ENCODE measurements at places on chromosomes 2 and 18. TPM values are rescaled to one million over a fixed set of nuclear protein-coding genes. Genes with fewer than 3 reads are reported as not detected.
A peak's percentile ranks its signal among the peaks of the same experiment; 100 is the strongest.

DNA sequence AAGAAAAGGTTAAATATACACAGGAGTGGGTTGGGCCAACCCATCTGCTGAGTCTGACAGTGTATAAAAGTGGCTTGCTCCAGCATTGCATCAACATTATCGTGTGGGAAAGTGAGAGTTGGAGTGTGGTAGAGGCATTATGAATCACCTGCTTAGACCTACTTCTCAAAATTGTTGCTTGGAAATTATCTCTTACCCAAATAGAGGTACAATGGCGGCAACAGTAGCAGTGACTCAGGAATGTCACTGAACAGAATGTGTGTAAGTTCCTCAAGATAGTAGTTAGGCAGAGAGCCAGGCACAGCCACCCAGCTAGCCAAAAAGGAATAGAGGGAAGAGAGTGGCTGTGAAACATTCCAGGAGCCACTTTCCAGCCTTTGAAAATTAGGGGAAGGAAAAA lies 616.0 kb downstream of the NUP35 start:
- ATAC-seq = no peak

DNA sequence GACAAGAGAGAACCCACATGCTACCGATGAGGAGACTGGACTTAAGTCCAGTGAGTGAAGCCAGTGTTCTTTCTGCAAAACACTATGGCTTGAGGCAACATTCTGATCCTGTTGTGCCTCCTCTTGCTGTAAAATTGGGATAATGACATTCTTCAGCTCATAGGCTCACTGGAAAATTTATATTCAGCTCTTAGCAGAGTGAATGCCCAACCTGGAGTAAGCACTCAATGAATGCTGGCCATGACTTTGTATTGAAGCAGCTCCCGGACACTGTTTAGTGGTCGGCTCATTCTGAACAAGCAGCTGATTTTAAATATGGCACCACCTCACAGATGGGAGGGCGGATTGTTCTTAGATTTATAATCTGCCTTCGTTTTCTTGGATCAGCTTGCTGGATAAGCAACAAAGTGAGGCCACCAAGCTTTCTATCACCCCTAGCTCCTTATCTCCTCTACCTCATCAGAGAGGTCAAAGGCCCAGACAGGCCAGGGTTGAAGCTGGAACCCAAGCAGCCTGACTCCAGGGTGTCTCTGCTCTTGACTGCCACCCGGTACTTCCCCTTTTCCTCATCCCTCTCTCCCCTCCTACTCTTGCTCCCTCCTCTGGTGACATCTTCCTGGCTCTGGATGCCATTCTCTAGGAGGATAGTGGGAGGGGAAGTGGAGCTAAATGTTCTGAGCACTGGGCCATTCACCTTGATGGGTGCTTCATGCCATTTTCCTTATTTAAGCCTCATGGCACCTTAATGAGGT lies 11.5 kb downstream of the SLC9A4 start:
- ATAC-seq = no peak

- ATAC-seq = peak; percentile 35
Measured at GRCh38 chr2:230664128-230664527, 48.5 kb upstream of the CAB39 start.

The TGFA gene
- 0.33 TPM for total RNA-seq

GRCh38 chr2:170862286-170862902 lies 45.7 kb downstream of the GAD1 start:
- no peak for ATAC-seq

DNA sequence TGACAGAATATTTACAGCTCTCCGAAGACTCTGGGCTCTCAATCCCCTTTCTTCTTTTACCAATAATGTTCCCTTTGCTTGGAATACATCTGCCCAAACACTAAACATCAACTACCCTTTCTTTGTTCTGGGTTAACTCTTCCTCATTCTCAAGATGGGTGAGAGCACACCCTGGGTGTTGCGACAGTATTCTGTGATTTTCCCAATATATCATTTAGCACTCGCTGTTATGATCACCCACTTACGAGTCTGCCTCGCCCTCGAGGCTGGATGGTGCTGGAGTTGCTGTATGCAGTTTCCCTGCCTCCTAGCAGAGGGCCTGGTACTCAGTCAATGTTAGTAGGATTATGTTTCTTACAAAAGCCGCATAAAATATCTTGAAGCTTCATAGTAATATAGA lies 93.2 kb downstream of the SOCS6 start:
- no peak for ATAC-seq

DNA sequence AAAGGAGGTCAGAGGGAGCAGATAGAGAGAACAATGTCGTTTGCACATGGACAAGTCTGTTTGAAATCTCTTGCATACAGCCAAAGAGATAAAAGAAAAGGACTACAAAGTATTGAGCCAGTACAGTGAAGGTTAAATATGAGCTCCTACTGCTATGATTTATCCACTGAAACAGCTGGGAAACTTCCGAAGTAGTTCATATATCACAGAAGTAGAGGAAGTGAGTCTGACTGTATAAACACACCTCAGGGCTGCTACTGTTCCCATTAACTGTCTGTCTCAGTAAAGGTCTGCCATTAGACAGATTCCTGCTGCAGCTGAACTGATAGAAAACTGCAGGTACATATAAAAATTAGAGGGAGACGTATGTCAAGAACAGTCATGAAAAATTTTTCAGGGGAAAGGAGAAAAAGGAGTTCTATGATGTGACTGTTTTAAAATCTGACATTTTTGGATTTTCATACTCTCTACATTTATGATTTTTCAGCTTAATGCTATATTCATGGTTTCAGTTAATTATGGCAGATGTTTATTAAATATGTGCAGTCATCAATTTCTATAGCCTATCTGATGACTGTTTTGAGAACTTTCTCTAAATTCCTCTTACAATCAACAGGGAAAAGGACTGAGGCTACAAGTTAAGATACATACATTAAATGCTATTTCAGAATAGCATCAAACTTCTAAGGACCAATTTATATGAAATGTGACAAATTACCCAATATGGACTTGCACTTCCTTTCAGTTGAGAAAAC lies 364.7 kb downstream of the ERBB4 start:
- peak; percentile 23 for ATAC-seq

DNA sequence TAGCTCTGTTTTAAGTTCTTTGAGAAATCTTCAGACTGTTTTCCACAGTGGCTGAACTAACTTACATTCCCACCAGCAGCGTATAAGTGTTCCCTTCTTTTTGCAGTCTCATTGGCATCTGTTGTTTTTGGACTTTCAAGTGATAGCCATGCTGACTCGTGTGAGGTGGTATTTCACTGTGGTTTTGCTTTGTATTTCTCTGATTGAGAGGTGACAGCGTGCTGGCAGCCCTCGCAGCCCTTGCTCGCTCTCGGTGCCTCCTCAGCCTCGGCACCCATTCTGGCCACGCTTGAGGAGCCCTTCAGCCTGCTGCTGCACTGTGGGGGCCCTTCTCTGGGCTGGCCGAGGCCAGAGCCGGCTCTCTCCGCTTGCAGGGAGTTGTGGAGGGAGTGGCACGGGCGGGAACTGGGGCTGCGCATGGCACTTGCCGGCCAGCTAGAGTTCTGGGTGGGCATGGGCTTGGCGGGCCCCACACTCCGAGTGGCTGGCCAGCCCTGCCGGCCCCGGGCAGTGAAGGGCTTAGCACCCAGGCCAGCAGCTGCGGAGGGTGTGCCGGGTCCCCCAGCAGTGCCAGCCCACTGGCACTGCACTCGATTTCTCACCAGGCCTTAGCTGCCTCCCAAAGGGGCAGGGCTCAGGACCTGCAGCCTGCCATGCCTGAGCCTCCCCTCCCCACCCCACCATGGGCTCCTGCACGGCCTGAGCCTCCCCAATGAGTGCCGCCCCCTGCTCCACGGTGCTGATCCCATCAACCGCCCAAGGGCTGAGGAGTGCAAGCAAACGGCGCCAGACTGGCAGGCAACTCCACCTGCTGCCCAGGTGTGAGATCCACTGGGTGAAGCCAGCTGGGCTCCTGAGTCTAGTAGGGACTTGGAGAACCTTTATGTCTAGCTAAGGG lies 151.8 kb downstream of the IRS1 start:
- no peak for ATAC-seq

The SDC1 gene
- 8.0 TPM for total RNA-seq

The RGPD3 gene
- 0.73 TPM for total RNA-seq

- ATAC-seq = no peak
Measured at GRCh38 chr18:75261430-75262223, 51.0 kb downstream of the TSHZ1 start.

The ABCA12 gene
- total RNA-seq = 0.14 TPM

- ATAC-seq = no peak
Measured at GRCh38 chr18:76850112-76850511, 27.8 kb downstream of the ZNF236 start.

- peak; percentile 27 for ATAC-seq
Measured at GRCh38 chr2:191612496-191612895, 65.4 kb upstream of the NABP1 start.

DNA sequence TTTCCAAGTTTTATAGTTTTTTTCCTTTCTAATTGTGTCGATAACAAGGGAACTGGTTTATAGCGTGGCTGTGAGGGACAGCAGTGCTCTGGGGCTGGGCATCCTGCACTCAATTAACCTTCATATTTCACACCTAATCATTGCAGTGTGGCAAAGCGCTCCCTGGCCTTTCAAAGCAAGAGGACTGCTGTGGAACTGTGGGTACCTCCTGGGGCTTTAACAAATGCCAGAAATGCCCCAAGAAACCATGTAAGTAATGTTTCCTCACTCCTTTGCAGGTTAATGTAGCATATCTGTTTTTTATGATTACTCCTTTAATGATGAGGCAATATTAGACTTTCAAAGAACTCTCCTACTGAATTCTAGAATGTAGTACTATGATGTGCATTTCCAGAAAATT lies 259.0 kb upstream of the RASGRP3 start:
- ATAC-seq = no peak

DNA sequence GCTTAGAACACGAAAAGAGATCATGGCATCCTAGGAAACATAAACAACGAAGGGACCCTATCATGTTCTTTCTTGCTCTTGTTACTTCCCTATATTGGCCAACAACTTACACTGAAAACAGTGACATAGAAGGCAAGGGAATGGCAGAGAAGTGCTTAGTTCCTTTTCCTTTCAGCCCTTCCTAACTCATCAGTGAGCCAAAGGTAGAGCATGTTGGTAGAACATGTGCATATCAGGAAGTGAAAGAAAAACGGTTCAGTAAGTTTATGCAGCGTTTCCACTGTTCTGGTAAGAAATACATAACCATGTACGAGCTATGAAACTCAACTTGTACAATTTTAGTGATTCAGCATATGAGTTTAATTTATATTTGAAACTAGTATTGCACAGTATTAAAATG lies 21.7 kb downstream of the AKAIN1 start:
- no peak for ATAC-seq

- peak; percentile 7 for ATAC-seq
Measured at GRCh38 chr2:47269316-47270232, 114.5 kb upstream of the STPG4 start.

DNA sequence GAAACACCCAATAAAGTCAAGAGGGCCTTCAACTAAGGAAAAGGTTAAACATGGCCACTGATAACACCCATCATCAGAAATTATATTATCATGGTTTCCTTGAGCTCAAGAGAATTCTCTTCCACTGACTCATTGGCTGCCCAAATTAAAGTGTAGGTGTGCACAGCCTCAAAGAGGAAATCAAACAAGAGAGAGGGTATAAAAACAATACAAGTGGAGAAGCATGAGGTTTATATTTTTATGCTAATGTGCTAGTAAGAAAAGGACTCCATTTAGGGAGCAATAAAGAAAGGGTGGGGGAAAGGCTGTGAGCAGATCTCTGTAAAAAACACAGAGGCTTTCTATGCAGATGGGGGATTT lies 168.8 kb upstream of the VRK2 start:
- no peak for ATAC-seq

DNA sequence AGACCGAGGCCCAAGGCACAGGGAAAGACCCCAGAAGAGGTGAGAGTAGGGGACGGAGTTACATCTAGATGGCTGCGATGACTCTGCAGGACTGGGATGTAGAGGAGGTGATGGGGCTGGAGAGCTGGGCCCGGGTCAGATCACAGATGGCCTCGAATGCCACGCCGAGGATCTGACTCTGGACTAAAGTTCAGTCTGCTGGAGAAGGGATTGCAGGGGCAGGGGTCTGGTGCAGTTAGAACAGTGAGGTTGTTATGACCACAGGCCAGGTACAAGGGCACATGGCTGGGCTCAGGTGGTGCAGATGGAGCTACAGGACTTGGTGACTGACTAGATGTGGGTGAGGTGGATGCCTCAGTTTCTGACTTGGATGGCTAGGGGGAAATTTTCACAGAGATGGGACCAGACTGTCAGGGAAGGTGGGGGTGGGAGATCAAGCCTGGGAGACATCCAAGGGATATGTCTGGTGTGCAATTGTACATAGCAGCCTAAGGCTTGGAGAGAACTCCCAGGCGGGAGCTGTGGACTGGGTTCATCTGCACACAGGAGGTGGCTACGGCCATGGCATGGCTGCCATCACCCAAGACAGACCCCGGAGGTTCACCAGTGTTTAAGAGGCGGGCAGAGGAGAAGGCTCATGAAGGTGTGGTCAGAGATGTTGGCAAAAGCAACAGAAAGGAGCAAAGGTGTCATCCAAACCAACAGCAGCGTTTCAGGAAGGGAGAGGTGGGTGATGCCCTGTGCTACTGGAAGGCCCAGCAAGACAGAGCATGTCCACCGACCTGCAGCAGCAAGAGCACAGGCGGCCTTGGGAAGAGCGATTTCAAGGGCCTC lies 66.9 kb downstream of the CIB4 start:
- no peak for ATAC-seq

DNA sequence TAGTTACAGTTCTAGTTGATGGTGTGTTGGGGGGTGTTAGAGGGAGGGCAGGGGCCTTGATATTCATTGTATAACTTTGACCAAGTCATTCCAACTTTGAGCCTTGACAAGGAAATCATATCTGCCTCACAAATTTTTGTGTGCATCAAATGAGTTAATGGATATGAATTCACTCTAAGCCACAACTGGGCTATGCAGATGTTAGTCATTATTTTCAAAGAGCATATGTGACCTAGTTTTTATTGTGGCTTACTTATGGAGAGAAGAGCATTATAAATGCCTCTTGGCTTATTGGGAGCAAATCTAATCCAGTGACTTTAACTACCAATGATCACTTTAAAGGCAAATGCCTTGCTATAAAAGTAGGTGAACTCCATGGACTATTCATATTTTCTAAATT lies 250.2 kb downstream of the LPIN1 start:
- ATAC-seq = no peak

The SERPINB11 gene
- 0.43 TPM for total RNA-seq

GRCh38 chr2:130729322-130730299 lies 741 bp downstream of the GPR148 start:
- ATAC-seq = no peak

DNA sequence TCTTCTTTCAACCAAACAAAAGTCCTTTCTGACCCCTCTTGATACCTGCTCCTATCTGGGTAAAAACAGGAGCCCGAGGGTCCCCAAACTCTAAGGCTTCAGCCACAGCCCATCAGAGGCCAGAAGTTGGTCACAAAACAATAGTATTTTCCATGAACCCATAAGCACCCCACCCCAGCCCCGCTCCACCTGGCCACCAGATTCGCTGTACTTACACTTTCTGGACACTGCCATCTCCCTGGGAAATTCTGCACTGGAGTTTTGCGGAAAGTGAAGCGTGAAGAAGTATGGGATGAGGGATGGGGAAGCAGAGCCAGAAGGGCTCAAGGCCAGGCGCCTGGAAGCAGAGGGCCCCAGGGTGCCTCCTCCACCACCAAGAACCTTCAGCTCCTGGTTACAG lies 5.2 kb upstream of the RUFY4 start:
- no peak for ATAC-seq

The EDAR gene
- 0.15 TPM for total RNA-seq
